CD4-positive, alpha-beta T cell treated with Interleukin-15 for 4 hours (primary cell): ENCODE measurements at places on chromosomes 7 and 10.

DNA sequence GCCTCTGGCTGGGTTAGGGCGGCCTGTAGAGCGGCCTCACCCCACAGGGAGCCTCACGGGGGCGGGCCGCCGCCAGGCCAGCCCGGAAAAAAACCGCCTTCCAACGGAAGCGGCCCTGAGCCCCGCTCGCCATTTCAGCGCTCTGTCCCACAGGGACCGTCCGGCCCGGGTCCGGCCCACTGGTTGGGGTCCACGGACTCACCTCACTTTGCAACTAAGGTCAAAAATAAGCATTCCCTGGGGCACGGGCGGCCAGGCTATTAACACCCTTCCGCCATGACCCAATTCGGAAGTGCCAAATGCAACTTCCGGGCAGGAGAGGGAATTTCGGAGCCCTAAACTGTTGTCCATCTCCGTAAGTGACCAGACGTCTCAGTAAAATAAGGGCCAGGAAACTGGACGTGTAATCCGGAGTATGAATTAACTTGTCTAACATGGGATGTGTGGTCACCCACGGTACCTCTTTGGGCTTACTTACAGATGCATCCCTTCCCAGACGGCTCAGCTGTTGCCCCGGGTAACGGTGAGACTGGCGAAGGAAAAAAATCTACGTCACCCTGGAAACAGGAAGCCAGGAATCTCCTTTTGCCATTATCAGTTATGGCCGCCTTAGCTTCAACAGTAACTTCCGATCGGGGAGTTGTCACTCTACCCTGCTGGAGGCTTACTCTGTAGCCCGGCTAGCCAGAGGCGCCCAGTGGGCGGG lies at the start of gene BBIP1:
Gene BBIP1 (minus strand): TSS at position 538 of the 706 bp plus-strand sequence. CDS start 1,023 bp downstream, outside the sequence.
- DNase-seq: no peak

- DNase-seq: no peak
Observed at GRCh38 chr7:73839743-73840714, 2.3 kb downstream of the METTL27 start.

- DNase-seq: no peak
Observed at GRCh38 chr10:33631991-33632390, 297.5 kb upstream of the NRP1 start.

- no peak for DNase-seq
Observed at GRCh38 chr7:16889851-16890415, 8.2 kb upstream of the AGR3 start.

GRCh38 chr7:123987445-123987844 lies 45.4 kb downstream of the TMEM229A start:
- DNase-seq: no peak

DNA sequence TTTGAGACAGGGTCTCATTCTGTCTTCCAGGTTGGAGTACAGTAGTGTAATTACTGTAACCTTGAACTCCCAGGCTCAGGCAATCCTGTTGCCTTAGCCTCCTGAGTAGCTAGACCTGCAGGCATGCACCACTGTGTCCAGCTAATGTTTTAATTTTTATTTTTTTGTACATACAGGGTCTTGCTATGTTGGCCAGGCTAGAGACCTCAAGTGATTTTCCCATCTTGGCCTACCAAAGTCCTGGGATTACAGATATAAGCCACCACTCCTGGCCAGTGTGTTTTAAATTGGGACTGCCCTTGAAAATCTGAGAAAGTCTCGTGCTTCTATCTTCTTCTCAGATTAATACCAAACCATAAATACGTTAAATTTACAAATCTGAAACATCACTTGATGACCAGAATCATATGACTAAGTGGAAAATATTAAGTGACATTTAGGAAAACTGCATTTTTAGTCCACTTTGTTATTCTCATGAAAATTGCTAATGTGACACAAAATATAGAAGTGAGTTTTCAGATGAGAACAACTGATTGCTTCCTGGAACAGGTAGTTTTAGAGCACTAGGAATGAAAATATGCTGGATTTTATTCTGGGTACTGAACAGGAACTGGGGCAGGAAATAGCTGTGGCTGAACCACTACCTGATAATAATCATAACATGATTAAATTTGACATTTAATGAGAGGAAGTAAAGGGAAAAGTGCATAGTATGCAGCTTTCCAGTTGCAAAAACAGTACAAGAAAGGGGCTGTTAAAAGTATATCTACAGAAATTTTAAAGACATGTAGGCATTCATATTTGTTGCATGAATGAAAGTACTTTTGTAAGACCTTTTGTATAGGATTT lies 4.2 kb downstream of the PHTF2 start:
- peak; percentile 77 for DNase-seq

- no peak for DNase-seq
Observed at GRCh38 chr7:70630818-70631457, 501.0 kb upstream of the GALNT17 start.

GRCh38 chr7:27174874-27175625 lies 930 bp upstream of the HOXA10 start:
- no peak for DNase-seq

- no peak for DNase-seq
Observed at GRCh38 chr7:55552320-55553023, 19.8 kb downstream of the VOPP1 start.

GRCh38 chr10:69666756-69667155 lies 36.7 kb downstream of the FAM241B start:
- no peak for DNase-seq

- no peak for DNase-seq
Observed at GRCh38 chr7:107029061-107029763, 15.3 kb upstream of the PRKAR2B start.

DNA sequence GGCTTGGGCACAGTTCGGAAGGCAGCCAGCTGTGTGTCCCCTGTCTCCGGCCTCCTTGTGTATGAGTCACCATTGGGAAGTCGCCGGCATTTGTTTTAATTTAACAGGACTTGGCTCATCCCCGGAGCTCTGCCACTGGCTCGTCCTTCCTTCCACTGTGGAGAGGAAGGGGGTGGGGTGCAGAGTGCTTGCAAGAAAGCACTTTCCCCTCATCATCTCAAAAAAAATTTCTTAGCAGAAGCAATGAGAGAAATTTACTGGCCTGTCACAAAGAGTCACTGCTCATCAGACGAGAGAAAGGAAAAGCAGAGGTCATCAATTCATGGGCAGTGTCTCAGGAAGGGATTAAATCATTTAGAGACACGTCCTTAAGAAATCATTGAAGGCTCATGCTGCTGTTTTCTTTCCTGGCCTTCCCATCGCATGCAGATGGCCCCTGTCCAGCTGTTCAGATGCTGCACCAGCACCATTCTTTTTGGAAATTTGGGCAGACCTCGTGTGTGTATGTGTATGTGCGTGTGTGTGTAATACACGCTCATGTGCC lies 93.3 kb downstream of the BMS1 start:
- no peak for DNase-seq

GRCh38 chr7:47702080-47702479 lies 120.2 kb upstream of the TNS3 start:
- DNase-seq: no peak

DNA sequence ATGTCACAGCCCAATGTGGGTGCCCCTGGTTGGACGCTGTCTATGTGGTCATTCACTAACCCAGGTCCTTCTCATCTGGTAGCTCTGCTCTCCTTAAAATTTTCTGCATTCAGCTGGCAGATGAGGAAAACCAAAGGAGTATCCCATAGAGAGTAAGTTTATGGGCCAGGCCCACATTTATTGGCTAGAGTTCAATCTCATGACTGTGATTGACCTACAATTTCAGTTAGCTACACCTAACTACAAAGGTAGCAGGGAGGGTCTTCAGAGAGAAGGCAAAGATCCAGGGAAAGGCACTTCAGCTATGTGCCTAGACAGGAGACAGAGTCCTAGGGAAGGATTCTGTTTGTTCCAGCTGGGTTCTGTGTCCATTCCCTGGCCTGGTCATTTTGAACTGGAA lies 23.7 kb upstream of the PPIF start:
- DNase-seq: no peak
